ENCODE measurements at places on chromosomes 3 and 15.
A peak's percentile ranks its signal among the peaks of the same experiment; 100 is the strongest.

DNA sequence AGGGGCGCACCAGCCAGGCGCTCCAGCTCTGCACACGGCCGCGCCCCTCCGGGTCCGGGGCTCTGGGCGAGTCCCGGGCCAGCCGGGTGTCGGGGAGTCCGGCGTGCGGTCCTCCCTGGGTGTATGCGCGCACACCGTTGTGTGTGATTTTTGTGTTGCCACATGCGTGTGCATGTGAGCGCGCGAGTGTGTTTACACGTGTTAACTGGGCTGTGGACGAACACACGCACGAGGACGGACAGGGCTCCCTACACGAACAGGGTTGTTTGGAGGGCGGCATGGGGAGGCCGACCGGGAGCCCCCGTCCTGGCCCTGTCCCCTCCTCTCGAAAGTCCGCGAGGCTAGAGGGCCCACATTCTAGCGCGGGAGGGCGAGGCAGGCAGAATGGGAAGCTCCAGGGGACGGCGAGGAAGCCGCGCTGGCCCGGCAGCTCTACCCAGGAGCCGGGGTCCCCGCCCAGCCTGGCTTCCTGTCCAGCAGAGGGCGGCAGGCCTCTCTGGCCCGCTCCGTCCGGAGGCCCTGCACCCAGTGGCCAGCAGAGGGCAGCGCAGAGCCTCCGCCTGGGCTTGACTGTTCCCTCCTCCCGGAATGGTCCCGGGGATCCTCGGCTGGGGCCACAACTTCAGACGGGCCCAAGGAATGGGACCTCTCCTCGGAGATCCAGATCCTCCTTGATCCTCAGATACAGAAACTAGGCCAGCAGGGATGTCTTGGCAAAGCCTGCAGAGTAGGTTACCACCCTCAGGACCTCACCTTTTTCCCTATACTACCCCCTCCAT lies 611 bp upstream of the LINGO1 start:
- peak; percentile 88 for DNase-seq

DNA sequence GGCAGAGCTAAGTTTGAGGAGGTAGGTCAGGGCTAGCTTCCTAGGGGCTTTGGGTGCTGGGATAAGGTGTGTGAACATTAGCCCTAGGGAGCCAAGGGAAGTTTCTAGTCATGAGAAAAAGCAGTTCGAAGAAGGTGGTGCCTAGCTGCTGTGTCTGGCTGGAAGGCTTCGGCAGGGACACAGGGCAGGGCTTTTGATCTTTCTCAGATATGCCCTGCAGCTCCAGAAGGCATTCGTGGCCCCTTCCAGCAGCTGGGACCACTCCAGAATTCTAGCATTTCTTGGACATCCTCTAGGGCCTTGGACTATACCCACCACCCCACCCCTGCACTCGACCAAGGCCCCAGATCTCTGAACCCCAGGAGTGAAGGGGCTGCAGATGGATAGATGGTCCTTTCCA lies 88.6 kb downstream of the TOP2B start:
- DNase-seq: no peak

- DNase-seq: peak; percentile 7
Observed at GRCh38 chr15:42577514-42578031, 2.2 kb downstream of the STARD9 start.

GRCh38 chr3:47012342-47013230 lies 33.1 kb downstream of the NBEAL2 start:
- DNase-seq: no peak

GRCh38 chr3:126473292-126474168 lies 2.2 kb downstream of the ZXDC start:
- no peak for DNase-seq

- DNase-seq: no peak
Observed at GRCh38 chr3:42844412-42844713, 31.3 kb downstream of the CYP8B1 start.

- DNase-seq: no peak
Observed at GRCh38 chr3:8734137-8734878, 706 bp downstream of the CAV3 start.

- no peak for DNase-seq
Observed at GRCh38 chr3:94184781-94185180, 121.9 kb downstream of the NSUN3 start.

GRCh38 chr3:12961007-12961696 lies 112.1 kb downstream of the IQSEC1 start:
- DNase-seq: no peak

DNA sequence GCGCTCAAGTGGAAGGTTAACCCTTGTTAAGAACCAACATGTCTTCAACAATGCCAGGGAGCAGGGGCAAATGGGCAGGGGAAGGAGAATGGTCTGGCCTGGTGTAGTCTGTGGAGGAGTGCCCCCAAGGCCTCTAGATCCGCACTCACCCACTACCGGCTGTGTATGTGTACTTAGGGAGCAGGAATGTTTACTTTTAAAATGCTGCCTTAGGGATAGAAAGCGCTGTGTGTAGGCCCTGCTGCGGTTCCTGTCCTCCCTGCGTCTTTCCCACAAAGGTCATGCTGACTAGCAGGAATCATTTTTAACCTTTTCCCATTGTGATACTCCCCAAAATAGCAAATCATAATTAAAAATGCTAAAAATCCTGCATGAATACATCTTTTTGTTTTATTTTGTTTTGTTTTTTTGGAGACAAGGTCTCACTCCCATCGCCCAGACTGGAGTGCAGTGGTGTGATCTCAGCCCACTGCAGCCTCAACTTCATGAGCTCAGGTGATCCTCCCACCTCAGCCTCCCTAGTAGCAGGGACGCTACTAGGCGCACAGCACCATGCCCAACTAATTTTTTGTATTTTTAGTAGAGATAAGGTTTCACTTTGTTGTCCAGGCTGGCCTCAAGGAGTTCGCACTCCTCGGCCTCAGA lies 35.9 kb upstream of the CEMIP start:
- peak; percentile 73 for DNase-seq

GRCh38 chr15:78452485-78452884 lies 14.5 kb downstream of the IREB2 start:
- DNase-seq: no peak

- no peak for DNase-seq
Observed at GRCh38 chr15:54150255-54150654, 172.0 kb downstream of the UNC13C start.

GRCh38 chr3:188505151-188505550 lies 351.2 kb downstream of the LPP start:
- DNase-seq: no peak

- no peak for DNase-seq
Observed at GRCh38 chr3:129180461-129180860, 3.2 kb downstream of the CNBP start.

- no peak for DNase-seq
Observed at GRCh38 chr3:37999836-38000235, 9.2 kb downstream of the VILL start.

DNA sequence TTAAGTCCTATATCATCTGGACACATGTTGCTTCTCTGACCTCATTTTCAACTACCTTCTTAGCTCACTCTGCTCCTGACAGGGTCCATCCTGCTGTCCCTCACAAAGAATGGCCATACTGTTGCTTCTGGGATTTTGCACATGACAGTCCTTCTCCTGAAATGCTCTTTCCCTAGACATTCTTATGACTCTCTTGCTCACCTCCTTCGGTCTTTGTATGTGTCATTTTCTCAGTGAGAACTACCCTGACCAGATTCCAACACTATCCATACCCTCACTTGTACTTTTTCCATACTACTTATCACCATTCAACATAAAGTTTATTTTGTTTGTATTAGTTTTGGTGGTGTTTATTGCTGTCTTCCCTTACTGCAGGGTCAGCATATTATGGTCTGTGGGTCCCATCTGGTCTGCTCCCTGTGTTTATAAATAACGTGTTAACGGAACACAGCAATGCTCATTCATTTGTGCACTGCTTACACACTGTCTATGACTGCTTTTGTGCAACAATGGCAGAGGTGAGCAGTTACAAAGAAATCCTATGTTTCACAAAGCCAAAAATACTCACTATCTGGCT lies 159.5 kb downstream of the SPATA16 start:
- no peak for DNase-seq

- no peak for DNase-seq
Observed at GRCh38 chr3:151436675-151437446, 24.0 kb downstream of the IGSF10 start.

- DNase-seq: no peak
Observed at GRCh38 chr3:98894791-98895576, 6.5 kb downstream of the DCBLD2 start.

DNA sequence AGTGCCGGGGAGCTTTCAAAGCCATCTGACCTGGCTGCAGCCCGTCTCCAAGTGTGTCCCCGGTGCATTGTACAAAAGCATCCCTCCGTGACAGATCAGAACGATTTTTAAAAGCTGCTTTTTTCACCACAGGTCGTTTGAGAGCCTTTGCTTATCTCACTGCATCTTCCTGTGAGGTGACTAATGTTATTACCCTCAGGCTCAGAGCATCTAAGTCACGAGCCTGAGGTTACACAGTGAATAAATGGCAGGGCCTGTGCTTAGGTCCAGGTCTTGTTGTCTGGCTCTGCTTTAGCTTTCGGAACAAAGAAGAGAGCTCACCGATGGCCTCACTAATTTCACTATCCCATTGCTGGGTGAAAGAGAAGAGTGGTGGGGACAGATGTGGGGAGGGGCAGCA lies 83.3 kb downstream of the SEC22A start:
- DNase-seq: no peak

DNA sequence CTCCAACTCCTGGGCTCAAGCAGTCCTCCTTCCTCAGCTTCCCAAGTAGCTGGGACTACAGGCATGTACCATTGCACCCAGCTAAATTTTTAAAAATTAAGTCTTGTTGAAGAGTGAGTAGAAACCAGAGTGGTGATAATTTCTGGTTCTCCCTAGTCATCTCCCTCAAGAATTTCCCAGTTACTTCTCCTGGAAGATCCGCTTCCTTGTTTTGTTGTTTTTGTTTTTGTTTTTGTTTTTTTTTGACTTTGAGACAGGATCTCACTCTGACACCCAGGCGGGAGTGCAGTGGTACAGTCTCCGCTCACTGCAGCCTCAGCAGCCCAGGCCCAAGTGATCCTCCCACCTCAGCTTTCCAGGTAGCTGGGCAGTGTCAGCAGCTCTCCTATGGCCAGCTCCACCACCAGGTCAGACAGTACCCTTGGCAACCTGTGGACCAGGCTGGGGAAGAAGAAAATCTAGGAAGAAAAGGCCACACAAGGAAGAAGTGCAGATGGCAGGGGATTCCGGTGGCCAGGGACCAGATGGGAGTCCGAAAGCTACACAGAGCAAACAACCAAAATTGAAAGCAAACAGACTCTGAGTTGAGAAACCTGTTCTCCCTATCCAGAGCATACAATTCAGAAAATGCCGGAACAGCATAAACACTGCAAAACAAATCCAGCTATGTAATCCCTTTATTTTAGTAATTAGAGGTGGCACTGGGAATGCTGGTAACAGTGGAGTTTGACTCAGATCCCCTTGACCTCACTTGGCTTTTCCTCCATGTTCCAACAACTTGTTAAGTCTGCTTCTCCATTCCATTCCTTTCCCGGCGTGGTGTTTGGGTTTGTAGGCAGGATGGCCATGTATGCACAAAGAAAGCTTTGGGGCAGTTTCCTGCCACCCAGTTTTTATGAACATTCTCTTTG lies 266.6 kb upstream of the CTDSPL start:
- peak; percentile 69 for DNase-seq

- DNase-seq: peak; percentile 89
Observed at GRCh38 chr3:157125101-157125500, 34.8 kb downstream of the CCNL1 start.

GRCh38 chr15:91311986-91312385 lies 211.9 kb downstream of the SV2B start:
- no peak for DNase-seq

- peak; percentile 78 for DNase-seq
Observed at GRCh38 chr3:78728406-78729145, 1039.2 kb downstream of the ROBO1 start.

- no peak for DNase-seq
Observed at GRCh38 chr3:21417991-21418390, 333.0 kb downstream of the ZNF385D start.

DNA sequence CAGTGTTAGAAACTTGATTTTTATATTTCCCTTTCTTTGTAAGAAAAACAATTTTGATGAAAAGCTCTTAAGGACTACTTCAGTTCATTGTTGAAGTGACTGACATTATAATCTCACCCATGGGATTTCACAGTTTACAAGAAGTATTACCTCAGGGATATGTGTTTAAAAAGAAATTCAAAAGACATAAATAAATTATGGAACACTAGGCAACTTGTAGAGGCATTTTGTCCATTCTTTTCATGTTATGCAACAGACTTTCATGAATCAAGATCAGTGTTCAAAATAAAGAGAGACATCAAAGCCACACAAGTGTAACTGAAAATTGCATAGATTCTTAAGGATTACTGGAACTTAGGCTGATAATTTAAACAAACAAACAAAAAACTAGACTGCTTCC lies 196.8 kb upstream of the AGTR1 start:
- no peak for DNase-seq

DNA sequence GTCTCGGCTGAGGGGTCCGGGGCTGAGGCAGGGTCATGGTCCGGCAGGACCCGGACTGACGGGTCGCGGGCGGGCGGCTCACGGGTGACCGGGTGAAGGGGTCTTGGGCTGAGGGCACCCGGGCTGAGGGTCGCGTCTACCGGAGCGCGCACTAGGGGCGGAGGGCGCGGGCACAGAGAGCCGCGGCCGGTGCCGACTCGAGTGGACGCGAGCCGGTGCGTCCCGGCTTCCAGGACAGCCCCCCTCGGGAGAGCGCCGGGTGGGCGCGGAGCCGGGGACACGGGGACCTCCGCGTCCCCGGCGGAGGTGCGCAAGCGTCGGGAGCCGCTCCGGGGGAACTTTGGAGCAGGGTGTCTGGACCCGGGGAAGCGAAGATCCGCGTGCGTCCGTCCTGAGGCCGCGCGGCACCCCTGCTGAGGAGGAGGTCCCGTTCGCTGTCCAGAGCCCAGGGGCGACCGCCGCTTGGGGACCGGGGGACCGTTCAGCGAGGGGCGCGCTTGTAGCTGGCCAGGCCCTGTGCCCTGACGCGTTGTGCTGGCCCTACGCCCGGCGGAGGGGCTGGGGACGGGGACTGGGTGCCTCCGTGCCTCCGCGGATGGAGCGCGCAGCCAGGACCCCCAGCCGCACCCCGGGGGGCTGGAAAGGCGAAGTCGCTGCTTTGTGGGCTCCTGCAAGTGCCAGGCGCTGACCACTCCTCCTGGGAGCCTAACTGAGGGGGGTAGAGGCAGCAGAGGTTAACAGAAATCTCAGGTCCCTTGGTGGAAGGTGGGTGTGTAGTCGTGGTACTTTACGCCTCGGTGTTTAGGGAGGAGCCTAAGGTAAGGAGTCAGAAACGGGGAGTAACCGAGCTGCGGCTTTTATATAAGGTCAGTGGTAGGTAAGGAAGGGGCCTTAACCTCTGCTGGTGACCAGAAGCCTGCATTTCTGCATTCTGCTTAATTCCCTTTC lies at the start of gene PPARG:
TSS of gene PPARG (plus strand) at position 889 of the 948 bp plus-strand sequence. CDS start 90,642 bp downstream, outside the sequence.
- DNase-seq: peak; percentile 39

- no peak for DNase-seq
Observed at GRCh38 chr15:31178705-31179104, 77.2 kb upstream of the TRPM1 start.

- peak; percentile 73 for DNase-seq
Observed at GRCh38 chr3:48194446-48195071, 6.3 kb upstream of the CDC25A start.

Measured in DMS53 (cell line).